ENCODE measurements at places on chromosomes 5 and 9.
A peak's percentile ranks its signal among the peaks of the same experiment; 100 is the strongest.

DNA sequence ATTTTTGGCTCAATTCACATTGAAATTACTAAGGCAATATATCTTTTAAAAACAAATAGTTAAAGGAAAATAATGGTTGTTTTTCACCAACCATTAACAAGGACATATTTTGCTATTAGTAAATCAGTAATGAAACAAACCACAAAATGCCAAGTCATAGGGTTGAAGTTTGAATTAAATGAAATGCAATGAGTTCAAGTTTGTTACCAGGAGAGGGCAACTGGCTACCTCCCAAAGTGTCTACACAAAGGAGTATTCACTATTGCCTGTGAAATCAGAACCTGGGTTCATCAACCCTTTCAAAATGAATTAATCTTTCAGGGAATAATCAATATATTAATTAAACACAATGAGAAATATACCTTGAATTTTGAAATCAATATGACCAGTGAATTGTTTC, 138.4 kb upstream of the DMRTA1 start:
- no peak for DNase-seq

DNA sequence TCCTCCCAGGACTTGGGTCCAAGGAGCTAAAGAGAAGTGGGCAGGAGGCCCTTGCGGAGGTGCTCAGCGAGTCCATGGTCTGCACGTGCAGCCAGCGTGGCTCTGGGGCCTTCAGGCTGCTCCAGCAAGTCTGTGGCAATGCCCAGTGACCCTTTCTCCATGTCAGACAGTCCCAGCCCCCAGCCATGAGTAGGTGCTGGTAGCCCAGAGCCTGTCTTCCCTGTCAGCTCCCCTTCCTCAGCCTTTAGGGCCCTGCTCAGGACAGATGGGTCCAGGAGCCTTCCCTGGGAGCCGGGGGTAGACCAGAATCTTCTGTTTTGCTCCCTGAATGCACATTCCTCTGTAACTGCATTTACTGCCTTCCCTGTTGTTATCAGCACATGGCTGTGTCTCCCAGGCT, 147.2 kb upstream of the IRX2 start:
- no peak for DNase-seq

DNA sequence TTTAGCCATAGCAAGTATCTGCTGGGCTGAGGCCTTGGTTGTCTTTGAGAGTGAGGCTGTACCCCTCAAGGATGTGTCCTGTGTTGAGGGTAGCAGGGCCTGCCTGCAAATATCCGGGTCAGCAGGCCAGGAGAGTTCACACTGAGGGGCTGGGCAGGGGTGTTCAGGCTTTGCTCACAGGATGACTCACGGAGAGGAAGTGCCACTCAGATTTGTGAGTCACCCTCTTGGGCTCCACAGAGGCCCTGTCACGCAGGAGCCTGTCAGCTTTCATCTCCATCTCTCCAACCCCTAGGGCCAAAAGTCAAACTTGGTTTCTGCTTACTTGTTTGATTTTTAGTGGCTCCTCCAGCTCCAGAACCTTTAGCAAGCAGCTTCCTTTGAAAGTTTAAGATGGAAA, 211.5 kb downstream of the SEC61B start:
- peak; percentile 65 for DNase-seq

- peak; percentile 92 for DNase-seq
These were observed 33.3 kb upstream of the ABCA1 start for GRCh38 chr9:104961238-104961637.

DNA sequence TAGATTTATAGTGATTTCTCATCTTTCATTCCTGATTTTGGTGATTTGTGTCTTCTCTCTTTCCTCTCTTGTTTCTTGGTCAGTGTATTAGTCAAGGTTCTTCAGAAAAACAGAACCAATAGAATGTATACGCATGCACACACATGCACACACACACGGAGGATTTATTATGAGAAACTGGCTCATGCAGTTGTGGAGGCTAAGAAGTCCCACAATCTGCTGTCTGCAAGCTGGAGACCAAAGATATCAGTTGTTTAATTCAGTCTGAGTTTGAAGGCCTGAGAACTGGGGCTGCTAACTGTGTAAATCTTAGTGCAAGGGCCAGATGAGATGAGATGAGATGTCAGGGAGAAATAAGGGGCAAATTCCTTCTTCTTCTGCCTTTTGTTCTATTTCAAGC, 5.7 kb upstream of the RPS23 start:
- no peak for DNase-seq

- DNase-seq, result no peak
These were observed 4.1 kb downstream of the SMIM32 start for GRCh38 chr5:136188859-136189258.

- no peak for DNase-seq
These were observed 25.9 kb upstream of the PRDM12 start for GRCh38 chr9:130638284-130639123.

DNA sequence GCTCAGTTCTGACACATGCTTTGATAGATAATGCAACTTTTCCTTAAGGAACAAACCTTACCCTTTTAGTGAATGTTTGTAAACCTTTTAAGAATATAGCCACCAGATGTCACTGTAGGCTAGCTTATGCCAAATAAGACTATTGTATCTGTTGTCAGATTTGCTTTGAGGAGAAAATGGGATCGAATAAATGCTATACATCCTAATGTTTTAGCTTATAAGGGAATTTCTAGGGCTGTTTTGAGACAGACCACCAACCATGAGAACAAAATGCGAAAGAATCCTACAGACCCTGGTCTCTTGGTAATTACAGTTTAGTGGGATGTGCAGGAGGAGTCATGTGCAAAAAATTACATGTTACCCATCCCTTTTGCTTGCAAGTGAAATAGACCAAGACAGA, 127.6 kb upstream of the NMUR2 start:
- DNase-seq, result no peak

- no peak for DNase-seq
These were observed 72.6 kb downstream of the GTF3C4 start for GRCh38 chr9:132742821-132743311.

- no peak for DNase-seq
These were observed 162.8 kb downstream of the SREK1 start for GRCh38 chr5:66306844-66307315.

- no peak for DNase-seq
These were observed 74.7 kb downstream of the AOPEP start for GRCh38 chr9:94801234-94801633.

DNA sequence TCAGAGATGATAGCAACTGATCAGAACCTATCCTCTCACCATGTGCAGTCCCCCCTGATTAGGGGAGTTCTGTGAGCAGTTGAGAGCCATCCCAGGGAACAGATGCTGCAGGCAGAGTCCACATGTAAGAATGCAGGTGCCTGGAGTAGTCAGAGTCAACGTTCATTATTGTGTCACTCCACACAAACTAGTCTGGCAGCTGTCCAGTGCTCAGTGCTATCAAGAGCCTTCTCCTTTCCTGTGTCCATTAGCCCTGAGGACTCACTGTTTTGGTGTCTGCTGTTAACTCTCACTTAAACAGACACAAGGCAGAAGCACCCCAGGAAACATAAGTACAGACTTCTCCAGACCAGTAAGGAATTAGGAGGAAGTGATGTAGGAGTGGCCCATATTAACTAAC, 2.5 kb downstream of the SH3TC2 start:
- no peak for DNase-seq

DNA sequence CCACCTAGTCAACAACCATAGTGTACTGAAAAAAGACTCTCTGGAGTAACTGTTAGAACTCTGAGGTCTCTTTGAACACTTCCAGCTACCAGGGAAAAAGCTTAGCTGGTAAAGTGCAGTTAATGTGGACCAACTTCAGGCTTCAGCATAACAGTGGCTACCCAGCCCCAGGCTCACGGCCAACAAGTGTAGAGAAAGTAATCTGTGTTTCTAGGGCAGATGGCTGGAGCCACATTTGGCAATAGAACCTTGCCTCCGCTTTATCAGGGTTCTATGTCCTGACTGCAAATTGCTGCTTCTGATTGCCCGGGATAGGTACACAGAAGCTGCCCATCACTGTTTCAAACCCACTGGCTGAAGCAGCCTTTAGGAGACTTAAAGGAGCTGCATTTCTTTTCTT, 76.0 kb upstream of the SIMC1 start:
- no peak for DNase-seq
